Left colon (tissue), 2 donors: ENCODE measurements at places on chromosomes 6 and 20.
A peak's percentile ranks its signal among the peaks of the same experiment; 100 is the strongest.

GRCh38 chr6:137522831-137523230 is 28.6 kb upstream of the OLIG3 start:
- no peak for DNase-seq

GRCh38 chr6:17297271-17298080 is 16.3 kb downstream of the RBM24 start:
- DNase-seq: no peak

DNA sequence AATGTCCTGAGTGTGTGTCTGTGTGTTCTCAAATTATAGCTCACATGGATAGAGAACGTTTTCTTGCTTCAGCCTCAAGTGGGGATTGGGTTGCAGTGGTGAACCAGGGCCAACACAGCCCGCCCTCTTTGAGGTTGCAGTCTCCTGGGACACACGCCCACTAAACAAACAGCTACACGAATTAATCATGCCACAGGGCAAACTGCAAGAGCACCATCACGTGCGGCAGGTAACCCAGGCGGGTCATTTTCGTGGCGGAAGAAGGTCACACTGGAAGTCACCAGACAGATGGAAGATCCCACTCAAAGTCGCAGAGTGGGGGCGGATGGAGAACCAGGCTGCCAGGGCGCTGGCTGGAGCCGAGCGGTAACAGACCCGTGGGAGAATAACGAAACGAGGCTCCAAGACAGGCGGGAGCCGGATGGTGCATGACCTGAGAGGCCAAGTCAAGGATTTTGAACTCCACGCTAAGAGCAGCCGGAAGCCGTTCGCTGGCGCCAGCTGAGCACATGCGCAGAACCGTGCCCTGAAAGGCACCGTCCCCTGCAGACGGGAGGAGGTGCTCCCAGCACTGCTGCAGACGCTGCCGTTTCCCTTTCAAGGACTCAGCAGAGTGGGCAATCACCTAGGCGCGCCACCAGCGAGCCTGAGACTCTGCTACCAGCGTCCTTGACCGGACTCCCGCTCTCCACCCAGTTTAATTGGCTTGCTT is 10.7 kb downstream of the DLL1 start:
- DNase-seq: peak; percentile 85

DNA sequence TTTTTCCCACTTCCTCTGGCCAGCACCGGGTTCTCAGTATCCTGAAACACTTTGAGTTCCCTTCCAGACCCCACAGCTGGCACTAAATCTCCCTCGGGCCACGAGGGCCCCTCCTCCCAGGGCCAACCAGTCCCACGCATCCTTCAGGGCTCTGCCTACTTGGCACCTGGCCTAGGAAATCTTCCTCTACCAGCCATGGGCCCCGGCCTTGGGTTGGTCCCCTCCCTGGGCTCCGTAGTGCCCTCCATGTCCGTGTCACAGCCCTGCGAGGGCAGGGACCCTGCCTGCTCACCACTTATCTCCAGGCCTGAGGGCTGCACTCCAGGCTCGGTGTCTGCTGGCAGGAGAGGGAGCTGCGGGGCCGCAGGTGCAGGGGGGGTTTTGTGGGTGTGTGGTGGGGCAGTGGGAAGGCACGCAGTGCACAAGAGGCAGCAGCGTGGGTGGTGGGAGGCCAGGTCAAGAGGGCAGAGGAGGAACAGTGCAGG is 48.8 kb upstream of the CDH22 start:
- DNase-seq: no peak

GRCh38 chr6:85402922-85403321 is 47.0 kb upstream of the NT5E start:
- no peak for DNase-seq

GRCh38 chr20:19269737-19270340 is 57.4 kb downstream of the SLC24A3 start:
- DNase-seq: no peak

DNA sequence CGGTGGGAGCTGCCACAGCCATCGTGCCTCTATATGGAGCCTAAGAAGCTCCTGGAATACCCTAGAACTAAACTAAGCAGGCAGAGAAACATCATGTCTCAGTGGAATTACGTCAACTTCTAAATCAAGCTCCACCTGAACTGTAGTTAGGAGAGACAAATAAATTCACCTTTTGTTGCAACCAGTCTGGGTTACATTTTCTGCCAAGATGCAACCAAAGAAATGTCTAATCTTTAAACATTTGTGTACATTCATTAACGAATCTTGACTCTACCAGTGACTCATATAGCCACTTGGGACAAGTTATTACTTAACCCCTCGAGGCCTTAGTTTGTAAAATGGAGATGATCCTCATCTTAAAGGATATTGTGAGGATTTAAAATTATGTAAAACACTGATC is 8.9 kb downstream of the PTPRK start:
- no peak for DNase-seq

GRCh38 chr6:121912905-121913304 is 477.5 kb downstream of the GJA1 start:
- no peak for DNase-seq

DNA sequence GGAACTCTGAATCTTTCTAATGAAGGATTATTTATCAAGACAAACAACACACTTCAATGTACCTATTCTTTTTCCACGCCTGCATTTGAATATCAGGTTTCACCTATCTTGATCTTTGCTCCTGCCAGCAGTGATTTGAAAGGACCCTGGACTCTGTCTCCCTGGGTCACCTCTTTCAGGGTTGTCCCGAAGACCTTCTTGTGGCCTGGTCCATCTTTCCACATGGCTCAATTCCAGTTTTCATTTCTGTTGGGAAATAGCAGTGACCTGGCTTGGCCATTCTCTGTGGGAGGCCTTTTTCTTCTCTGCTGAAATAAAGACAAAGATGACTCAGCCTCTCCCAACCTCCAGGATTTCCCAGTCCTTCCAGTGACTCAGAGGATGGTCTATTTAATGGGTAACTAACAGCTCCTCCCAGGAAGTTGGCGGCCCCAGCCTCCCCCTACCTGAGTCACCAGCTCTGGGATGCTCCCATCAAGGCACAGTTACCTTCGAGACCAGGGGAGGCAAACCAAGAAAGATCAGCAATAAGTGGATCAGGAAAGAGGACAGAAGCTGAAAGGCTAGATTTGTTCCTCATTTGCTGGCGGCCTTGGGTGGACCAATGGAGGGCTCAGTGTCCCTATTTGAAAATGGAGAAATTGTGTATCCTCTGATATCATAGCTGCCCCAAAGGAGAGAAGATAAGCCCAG is 120.2 kb upstream of the RNF24 start:
- DNase-seq: peak; percentile 66

GRCh38 chr6:39411465-39411864 is 89.0 kb upstream of the KCNK16 start:
- DNase-seq: no peak

GRCh38 chr6:108945681-108946159 is 97.5 kb downstream of the ARMC2 start:
- DNase-seq: peak; percentile 55

- DNase-seq: peak; percentile 90
These were observed 41.6 kb upstream of the SLC22A2 start for GRCh38 chr6:160300076-160300695.
